ENCODE measurements at places on chromosomes 1 and 21. TPM values are rescaled to one million over a fixed set of nuclear protein-coding genes. Genes with fewer than 3 reads are reported as not detected.

DNA sequence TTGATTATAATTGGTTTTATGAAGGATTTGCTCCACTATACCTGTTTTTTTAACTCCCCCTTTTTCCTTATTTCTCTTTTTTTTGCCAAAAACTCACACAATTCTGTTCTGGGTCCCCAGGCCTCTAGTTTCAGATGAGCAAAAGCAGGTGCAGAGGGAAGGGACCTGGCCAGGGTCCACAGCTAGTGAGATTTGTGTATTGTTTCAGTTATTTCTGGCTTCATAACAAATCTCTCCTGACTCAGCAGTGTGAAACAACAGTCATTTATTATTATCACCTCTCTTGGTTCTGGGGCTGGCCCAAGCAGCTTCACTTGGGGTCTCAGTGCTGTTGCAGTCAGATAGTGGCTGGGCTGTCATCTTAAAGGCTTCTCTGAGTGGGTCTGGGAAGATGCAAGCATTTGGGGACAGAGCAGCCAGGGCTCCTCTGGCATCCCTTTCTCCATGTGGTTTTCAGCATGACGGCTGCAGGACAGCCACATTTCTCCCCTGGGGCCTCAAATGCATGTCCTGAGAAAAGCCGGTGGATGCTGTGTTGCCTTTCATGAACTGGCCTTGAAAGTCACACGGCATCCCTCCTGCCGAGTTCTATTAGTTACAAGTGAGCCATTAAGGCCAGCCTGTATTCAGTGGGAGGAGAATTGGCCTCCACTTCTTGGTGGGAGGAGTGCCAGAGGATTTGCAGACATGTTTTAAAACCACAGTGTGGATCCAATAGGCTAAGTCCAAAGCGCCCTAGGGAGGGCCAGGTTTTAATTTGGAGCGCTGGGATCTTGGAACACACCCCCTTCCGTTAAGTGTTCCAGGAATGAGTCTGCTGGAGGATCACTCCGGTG is 137.1 kb downstream of the CAMTA1 start:
- peak; percentile 83 for DNase-seq

GRCh38 chr1:236744533-236744932 is 50.6 kb upstream of the MTR start:
- DNase-seq, result no peak

DNA sequence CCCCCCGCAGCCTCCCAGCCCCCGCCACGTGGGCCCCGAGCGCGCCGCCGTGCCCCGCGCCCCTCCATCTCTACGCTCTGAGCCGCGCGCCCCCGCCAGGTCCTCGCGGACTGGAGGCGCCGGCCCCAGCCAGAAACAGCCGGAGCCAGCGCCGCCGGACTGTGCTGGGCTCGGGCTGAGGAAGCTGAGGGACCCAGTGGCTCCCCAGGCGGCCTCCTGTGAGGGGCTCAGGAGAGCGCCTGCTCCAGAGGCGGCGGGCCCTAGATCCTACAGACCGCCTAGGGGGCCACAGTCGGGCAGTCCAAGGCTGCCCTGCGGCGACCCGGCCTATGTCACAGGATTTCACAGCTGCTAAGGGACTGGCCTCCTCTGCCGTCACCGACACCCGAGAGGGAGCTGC is 82.1 kb downstream of the NENF start:
- DNase-seq, result no peak

- no peak for DNase-seq
These were observed 56.8 kb downstream of the PRDM16 start for GRCh38 chr1:3125546-3126368.

- DNase-seq, result no peak
These were observed 107.5 kb downstream of the ODF2L start for GRCh38 chr1:86288586-86289147.

- DNase-seq, result no peak
These were observed 789 bp upstream of the GALE start for GRCh38 chr1:23801338-23801748.

GRCh38 chr1:235567812-235568503 is 63.7 kb upstream of the B3GALNT2 start:
- DNase-seq, result no peak

GRCh38 chr1:6269720-6270400 is 9.0 kb upstream of the GPR153 start:
- no peak for DNase-seq

DNA sequence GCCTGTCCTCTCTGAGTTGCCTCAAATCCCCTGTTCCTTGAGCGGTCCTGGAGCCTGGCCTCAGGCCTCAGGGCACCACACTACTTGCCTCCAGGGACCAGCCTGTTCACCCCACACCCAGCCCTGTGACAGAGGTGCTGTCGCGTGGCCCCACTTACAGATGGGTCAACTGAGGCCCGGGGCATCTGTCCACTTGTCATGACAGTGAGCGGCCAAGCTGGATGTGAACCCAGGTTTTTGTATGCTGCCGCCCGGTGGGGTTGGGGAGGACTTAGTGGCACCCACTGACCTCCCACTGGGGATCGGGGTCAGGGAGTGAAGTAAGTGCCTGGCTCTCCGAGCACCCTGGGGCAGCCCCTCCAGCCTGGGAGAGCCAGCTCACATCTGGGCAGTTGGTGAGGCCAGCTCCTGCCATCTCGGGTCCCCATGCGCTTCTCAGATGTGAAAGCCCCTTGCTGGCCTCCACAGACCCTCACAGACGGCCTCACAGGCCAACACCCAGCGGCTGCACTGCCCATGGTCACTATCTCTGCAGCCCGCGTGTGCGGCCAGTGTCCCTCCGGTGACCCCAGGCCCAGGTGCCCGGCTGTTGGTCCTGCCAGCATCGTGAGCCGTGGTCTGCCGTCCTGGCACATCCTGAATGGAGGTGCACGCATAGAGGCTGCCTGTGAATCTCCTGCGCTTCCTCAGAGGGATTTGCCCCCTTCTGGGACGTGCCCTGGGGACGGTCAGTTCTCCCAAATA is 9.3 kb upstream of the FAAP20 start:
- DNase-seq, result no peak

- no peak for DNase-seq
These were observed 482.9 kb downstream of the PTPRU start for GRCh38 chr1:29719253-29719652.

- peak; percentile 83 for DNase-seq
These were observed 66.0 kb downstream of the COL18A1 start for GRCh38 chr21:45470773-45471524.

DNA sequence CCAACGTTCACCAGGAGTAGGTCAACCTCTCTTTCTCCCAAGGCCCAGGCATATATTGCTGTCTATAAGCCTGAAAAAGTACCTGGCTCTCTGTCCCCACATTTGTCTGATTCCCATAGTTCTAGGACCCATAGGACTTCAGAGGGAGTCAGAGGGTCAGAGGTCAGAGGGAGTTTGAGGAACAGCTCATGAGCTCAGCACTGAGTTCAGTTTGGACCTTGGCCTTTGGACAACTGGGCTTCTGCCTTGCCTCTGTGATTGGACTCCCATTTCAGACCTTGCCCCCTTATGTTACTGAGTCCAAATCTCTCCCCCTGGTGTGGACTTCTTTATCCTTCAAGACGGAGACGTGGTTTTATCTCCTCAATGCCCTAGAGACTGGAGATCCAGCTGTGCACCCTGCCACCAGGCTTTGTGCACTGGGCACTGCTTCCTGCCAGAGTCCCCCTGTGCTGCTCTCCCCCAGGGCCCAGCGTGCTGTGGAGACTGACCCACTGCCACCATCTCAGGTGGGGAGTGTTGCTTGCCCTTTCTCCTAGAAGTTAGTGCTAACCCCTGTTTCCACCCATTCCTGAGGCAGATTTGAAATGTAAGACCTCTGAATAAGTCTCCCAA is 3.2 kb downstream of the CTSE start:
- DNase-seq, result no peak

GRCh38 chr1:211870156-211870555 is 39.6 kb upstream of the LPGAT1 start:
- DNase-seq, result no peak

DNA sequence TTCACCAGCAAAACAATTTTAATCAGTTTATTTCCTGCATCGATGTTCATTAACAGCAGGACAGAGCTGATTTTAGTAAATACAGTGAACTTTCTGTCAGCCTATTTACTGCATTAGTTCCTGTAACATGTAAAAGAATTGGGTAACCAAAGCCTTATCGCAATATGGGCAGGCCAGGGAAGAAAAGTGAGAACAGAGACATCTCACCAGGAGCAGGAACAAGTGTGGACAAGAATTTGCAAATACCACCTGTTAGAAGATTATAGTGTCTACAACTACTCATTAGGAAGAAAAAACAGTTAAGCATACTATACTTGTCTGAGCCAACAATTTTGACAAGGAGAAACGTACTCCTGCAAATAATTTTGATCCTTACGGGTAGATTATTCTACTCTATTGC is 1293.9 kb downstream of the PLA2G4A start:
- no peak for DNase-seq

DNA sequence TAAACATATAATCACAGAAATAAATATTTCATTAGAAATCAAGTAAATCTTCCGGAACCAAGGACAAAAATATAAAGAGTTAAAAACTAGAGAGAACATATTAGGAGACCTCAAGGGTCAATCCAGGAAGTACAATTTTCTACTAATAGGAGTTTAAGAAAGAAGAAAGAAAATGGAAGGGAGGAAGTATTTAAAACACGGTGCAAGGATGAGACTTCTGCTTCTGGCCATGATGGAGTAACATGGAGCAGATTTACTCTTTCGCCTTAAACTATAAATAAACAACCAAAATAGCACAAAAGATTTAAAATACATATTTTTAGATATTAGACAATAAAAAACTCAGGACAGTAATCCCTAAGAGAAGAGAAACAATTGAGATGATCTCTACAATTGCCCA is 12.6 kb upstream of the IFNAR1 start:
- DNase-seq, result no peak

DNA sequence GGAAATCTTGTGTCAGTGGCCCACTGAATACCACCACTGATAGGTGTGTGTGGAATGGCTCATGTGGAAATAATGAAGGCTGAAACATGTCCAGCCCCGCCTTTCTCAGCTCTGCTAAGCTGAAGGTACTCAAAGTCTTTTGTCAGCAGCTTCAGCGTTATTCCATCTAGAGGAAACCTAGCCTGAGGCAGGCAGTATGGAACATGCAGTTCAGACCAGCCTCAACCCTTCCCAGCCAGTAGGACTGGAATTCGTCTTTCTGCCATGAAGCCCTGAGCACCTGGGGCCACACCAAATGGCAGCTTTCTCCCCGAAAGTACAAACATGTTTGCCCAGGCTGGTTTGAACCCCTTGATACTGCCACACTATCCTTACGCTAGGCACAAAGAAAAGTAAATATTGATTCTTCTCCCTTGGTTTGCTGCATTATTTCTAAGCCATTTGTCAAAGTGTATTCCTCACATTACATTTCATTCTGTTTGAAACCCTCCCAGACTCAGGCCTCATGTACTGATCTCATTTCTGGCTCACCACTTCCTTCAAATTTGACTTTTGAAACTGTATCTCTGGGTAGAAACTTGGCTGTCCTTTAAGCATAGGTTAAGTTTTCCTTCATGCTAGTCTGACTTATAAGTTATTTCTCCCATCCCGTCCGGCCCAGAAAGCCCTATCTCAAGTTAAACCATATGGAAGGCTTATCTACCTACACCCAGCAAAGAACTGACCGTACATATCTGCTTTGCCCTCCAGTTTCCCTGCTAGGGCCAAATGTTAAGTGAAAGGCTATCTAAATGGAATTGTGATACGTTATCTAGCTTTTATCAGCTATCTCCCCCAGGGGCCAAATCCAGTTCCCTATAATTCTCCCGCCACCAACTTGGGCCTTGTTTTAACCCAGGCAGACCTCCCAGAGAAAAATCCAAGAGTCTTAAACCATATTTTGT is 45.7 kb upstream of the HOOK1 start:
- DNase-seq, result no peak

DNA sequence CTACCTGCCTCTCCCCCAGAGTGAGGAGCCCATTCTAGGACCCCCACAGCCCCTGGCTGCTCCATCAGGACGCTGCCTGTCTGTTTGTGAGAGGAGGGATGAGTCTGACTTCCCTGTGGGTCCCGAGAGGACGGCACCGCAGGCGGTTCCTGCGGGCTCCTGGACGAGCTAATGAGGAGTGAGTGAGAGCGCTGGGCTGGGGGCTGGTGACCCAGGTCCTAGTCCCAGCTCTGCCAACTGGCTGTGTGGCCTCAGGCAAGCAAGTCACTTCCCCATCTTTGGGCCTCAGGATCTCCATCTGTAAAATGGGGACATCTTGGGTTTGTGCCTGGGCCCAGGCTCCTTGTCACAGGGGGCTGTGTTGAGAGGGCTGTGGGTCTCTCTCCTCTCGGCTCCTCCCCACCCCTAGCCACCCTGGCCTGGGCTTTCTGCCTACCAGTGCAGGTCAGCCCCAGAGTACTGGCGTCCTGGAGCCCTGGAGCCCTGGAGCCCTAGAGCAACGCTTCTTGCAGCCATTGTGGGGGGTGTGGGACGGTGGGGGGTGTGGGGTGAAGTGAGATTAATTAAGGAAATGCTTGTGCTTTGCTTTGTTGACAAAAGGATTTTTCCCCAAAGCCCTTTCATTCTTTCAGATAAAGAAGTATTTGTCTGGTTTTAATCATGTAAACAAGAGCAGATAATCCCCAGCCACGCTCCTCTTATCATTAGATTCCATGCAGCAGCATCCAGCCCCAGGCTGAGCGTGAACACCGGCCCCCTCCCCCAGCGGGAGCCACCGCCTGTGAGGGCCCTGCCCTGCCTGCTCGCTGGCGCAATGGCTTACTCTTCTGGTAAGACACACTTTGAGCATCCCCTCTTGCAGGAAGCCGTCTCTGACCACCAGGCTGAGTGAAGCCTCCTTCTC is 26.8 kb downstream of the SLC1A7 start:
- DNase-seq, result no peak

DNA sequence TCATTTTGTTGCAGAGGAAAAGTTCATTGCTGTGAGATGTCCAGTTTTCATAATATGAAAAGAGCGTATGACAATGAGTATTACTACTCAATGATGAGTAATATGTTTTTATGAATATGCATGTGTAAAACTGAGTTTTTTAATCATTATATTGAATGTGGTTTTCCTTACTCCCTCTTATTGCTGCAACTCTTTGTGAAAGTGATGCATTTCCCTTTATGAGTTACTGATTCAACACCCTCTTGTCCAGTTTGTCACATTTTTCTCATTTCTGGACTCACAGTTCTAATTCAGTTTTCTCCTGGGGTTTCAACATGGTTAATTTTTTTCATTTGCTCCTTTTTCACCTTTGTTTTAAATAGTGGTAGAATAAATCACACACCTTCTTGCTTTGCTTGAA is 35.2 kb upstream of the KCNJ15 start:
- DNase-seq, result no peak

Gene DMBX1
- not detected for polyA plus RNA-seq

Gene PRDM16
- polyA plus RNA-seq, result 0.01 TPM

Gene TRIM67
- polyA plus RNA-seq, result 0.01 TPM

Gene SERPINC1
- polyA plus RNA-seq, result 0.16 TPM

Gene TLCD4
- polyA plus RNA-seq, result 0.20 TPM

Gene PLXNA2
- polyA plus RNA-seq, result 1.9 TPM

Gene RASSF5
- polyA plus RNA-seq, result 1.2 TPM

Gene FAAP20
- 18.7 TPM for polyA plus RNA-seq
